ENCODE measurements at places on chromosomes 12 and 14.

DNA sequence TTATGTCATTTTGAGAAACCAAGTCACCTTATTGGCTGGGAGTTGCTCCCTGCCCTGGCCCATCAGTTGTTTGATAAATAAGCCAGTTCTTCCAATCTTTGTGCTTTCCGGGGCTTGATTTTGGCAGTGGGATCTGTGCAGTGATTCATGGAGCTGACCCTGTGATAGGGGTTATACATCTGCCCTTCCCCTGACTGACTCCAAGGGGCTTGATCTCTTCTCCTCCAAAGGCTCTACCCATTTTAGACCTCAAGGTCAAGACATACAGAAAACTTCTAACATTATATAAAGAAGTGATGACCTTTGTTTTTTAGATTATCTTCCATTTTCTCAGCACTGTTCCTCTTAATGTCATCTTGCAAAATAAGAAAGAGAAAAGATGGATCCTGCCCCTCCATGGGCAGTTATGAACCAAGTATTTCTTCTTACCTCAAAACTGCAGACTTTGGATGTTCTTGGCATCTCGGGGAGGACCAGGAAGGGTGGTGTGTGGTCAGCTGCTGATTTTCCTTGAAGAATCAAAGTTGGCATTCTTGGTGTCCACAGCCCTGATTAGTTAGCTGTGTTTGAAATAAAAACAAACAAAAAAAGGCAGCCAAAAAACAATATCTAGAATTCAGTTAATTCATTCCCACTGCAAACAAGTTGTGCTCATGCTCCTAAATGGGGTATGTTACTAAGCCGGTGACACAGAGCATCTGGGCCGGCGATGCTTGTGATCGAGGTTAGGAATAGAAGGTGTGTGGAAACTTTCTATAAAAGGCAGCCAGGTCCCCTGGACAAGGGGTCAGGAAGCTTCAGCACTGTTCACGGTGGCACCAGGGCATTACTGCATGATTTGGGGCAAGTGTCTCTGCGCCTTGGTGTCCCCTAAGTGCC is 120.2 kb downstream of the SAMD4A start:
- H3K36me3 ChIP-seq: no peaks in the 10 kb centered on the region
- H3K4me1 ChIP-seq: peaks cover 44% of the 10 kb centered on the region
- no peak overlapping the region for H3K27ac ChIP-seq
- DNase-seq: no peak
- H3K4me3 ChIP-seq: no peak overlapping the region

- peak overlapping the region; percentile 24 for H3K27ac ChIP-seq
- H3K27me3 ChIP-seq: no peaks in the 10 kb centered on the region
- no peaks in the 10 kb centered on the region for H3K36me3 ChIP-seq
Measured at GRCh38 chr14:68181519-68182326, 362.1 kb downstream of the RAD51B start.

- DNase-seq: no peak
- H3K4me3 ChIP-seq: no peak overlapping the region
- H3K4me1 ChIP-seq: no peaks in the 10 kb centered on the region
- peaks cover 3% of the 10 kb centered on the region for H3K27me3 ChIP-seq
Measured at GRCh38 chr12:88218293-88218692, 76.2 kb downstream of the TMTC3 start.

DNA sequence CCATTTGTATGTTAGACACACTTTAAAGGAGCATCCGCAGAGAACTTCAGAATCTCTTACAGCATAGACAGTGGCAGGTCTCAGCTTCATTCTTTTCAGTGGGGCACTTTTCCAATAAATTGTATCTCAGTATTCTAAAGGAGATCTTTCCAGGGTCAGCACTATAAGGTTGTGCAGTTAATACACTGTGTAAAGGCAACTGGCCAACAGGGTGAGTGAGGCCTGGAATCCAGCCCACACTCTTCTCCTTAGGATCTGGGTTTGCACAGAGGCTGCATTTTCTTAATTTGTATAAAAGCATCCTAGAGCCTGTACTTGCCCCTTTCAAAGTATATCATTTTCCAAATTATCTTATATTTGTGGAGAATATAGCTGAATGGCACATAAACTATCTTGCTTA is 94.2 kb downstream of the MYF5 start:
- no peak for DNase-seq
- H3K27ac ChIP-seq: no peak overlapping the region
- H3K27me3 ChIP-seq: no peaks in the 10 kb centered on the region
- H3K4me1 ChIP-seq: no peaks in the 10 kb centered on the region

GRCh38 chr14:104101651-104102281 is 16.3 kb downstream of the ASPG start:
- H3K4me3 ChIP-seq: no peak overlapping the region
- DNase-seq: no peak
- no peaks in the 10 kb centered on the region for H3K27me3 ChIP-seq
- H3K27ac ChIP-seq: no peak overlapping the region
- H3K36me3 ChIP-seq: no peaks in the 10 kb centered on the region

GRCh38 chr12:85920324-85920947 is 46.3 kb downstream of the NTS start:
- no peak for DNase-seq
- H3K4me1 ChIP-seq: no peaks in the 10 kb centered on the region

GRCh38 chr14:103131580-103131979 is 8.3 kb downstream of the TNFAIP2 start:
- no peak for DNase-seq
- H3K27me3 ChIP-seq: peaks cover 4% of the 10 kb centered on the region
- H3K27ac ChIP-seq: no peak overlapping the region

- DNase-seq: no peak
- no peak overlapping the region for H3K4me3 ChIP-seq
- no peaks in the 10 kb centered on the region for H3K36me3 ChIP-seq
- no peaks in the 10 kb centered on the region for H3K4me1 ChIP-seq
Measured at GRCh38 chr12:125280482-125281377, 215.5 kb downstream of the AACS start.

DNA sequence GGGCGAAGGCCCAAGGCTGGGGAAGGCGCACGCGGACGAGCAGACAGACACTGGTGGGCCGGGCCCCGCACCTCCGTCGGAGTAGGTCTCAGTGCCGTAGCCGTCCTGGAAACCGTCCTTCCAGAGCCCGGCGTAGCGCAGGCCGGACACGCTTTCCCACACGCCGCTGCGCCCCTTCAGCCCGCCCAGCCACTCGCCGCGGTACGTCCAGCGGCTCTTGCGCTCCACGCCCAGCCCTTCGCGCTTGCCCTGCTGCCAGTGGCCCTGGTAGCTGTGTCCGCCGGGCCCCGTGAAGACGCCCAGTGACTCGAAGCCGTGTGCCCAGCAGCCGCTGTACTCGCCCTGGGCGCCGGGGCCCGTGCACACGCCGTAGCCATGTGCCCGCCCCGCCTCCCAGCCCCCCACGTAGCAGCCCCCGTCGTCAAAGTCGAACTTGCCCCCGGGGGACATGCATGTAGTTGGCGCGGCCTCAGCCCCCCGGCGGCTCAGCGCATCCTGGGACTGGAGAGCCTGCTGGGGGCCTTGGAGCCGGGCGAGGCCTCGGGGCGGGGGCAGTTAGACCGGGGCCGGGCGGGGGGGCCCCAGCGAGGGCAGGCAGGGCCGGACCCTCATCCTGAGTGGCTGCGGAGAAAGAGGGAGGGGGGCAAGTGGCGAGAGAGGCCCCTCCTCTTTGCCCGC is 1.4 kb downstream of the JPH4 start:
- peaks cover 10% of the 10 kb centered on the region for H3K4me1 ChIP-seq
- no peaks in the 10 kb centered on the region for H3K36me3 ChIP-seq
- peak overlapping the region; percentile 36 for H3K4me3 ChIP-seq
- no peak overlapping the region for H3K27ac ChIP-seq

DNA sequence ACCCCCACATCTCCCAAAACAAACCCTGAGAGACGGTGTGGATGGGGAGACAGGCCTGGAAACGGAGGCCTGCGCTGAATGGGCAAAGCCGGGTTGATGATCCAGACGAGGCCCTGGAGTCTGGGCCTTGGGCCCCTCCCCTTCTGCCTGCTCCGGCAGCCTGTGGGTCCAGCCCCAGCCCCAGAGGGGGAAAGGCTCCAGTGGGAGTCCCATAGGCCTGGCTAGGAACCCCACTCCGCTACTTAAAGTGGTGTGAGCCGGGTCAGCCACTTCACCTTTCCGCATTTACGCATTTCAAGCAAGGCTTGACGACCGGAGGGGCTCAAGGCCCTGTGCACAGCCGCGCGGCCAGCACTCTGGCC is 695 bp upstream of the TNFAIP2 start:
- no peak overlapping the region for H3K4me3 ChIP-seq
- peaks cover 25% of the 10 kb centered on the region for H3K27me3 ChIP-seq
- no peaks in the 10 kb centered on the region for H3K36me3 ChIP-seq
- peaks cover 3% of the 10 kb centered on the region for H3K4me1 ChIP-seq
- no peak for DNase-seq

- no peaks in the 10 kb centered on the region for H3K36me3 ChIP-seq
- H3K4me1 ChIP-seq: peaks cover 22% of the 10 kb centered on the region
- no peak overlapping the region for H3K27ac ChIP-seq
- no peak for DNase-seq
Measured at GRCh38 chr14:52338051-52338681, 24.1 kb downstream of the PTGER2 start.

DNA sequence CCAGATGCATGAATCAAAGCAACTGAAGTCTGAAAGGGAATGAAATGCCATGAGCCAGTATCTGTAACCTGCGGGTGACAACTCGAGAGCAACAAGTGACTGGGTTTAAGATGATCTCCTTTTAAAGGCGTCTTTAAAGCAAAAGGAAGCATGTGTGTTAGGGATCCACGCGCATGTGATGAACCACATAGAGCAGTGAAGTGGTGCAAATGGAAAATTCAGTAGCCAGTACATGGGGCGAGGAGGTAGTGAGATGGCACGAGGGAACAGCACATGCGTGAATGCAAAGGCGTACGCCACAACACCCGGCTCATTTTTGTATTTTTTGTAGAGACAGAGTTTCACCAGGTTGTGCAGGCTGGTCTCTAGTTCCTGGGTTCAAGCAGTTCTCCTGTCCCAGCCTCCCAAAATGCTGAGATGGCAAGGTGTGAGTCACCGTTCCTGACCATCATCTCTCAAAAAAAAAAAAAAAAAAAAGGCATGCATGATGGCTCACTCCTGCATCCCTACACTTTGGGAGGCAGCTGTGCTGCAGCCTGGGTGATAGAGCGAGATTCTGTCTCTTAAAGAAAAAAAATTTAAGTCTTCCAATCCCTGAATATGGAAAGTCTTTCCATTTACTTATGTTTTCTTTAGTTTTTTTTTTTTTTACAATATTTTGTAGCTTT is 24.6 kb upstream of the BCL7A start:
- no peak for DNase-seq
- no peak overlapping the region for H3K4me3 ChIP-seq
- peaks cover 2% of the 10 kb centered on the region for H3K36me3 ChIP-seq
- H3K4me1 ChIP-seq: peaks cover 8% of the 10 kb centered on the region
- peaks cover 7% of the 10 kb centered on the region for H3K27me3 ChIP-seq

DNA sequence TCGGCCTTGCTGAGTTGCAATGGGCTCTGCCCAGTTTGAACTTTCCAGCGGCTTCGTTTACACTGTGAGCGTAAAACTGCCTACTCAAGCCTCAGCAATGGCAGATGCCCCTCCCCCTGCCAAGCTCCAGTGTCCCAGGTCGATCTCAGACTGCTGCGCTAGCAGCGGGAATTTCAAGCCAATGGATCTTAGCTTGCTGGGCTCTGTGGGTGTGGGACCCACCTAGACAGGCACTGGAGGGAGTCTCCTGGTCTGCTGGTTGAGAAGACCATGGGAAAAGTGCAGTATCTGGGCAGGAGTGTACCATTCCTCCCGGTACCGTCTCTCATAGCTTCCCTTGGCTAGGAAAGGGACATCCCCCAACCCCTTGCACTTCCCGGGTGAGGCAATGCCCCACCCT is 88.2 kb downstream of the KLHL28 start:
- H3K4me3 ChIP-seq: no peak overlapping the region
- no peaks in the 10 kb centered on the region for H3K4me1 ChIP-seq
- no peak for DNase-seq
- no peak overlapping the region for H3K27ac ChIP-seq
- peaks cover 17% of the 10 kb centered on the region for H3K27me3 ChIP-seq

- no peaks in the 10 kb centered on the region for H3K36me3 ChIP-seq
- no peak for DNase-seq
- H3K4me3 ChIP-seq: no peak overlapping the region
- H3K27ac ChIP-seq: no peak overlapping the region
- peaks cover 22% of the 10 kb centered on the region for H3K4me1 ChIP-seq
- peaks cover 6% of the 10 kb centered on the region for H3K27me3 ChIP-seq
Measured at GRCh38 chr12:132174015-132174838, 30.0 kb downstream of the NOC4L start.

GRCh38 chr12:101045486-101046464 is 164.3 kb downstream of the SLC5A8 start:
- no peaks in the 10 kb centered on the region for H3K36me3 ChIP-seq
- no peak for DNase-seq
- H3K27me3 ChIP-seq: no peaks in the 10 kb centered on the region
- no peak overlapping the region for H3K27ac ChIP-seq
- H3K4me1 ChIP-seq: no peaks in the 10 kb centered on the region
- no peak overlapping the region for H3K4me3 ChIP-seq

DNA sequence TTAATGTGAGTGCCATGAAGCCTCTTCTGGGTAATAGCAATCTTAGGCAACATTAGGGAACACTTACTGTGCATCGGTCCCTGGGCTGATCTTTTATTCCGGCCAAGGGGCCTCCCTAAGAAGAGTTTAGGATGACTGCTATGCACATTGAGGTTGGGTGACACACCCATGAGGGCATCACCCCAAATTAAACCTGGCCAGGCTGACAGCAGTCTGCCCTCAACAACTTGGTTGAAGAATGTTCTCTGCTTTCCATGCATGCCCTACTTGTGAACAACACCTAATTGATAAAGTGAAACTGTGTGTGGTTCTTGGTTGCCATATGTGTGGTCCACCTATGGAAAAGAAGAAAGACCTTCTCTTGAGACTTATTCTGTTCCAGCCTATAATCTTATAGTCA is 1098.0 kb downstream of the BCL11B start:
- peak overlapping the region; percentile 98 for H3K27ac ChIP-seq
- H3K4me1 ChIP-seq: peaks cover 98% of the 10 kb centered on the region
- H3K36me3 ChIP-seq: peaks cover 2% of the 10 kb centered on the region
- no peak for DNase-seq

Measured in activated naive CD8-positive, alpha-beta T cell treated with anti-CD3 and anti-CD28 coated beads, Interleukin-2, amount 50 U/mL, for 24 hours (primary cell).